GM12865 (cell line): ENCODE measurements at places on chromosomes 12 and 14.

DNA sequence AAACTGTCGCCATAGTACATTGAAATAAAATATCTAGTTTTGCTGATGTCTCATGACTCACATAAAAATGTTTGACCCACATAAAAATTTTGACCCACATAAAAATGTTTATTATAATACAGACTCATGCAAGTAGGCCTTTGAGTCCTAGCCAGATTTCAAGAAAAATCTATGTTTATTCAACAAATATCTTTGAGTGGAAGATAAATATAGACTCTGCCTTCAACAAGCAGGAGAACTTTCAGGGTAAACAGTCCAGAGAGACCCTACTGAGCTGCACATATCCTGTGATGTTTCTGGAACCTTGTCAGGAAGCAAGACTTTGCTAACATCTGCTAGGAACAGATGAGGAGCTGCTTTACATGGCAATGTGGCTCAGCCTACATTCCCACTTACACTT is 283.1 kb downstream of the MDGA2 start:
- no peak for DNase-seq

GRCh38 chr12:82207556-82207955 is 150.6 kb downstream of the CCDC59 start:
- DNase-seq = no peak

GRCh38 chr12:67698672-67699581 is 50.4 kb downstream of the DYRK2 start:
- peak; percentile 94 for DNase-seq

- DNase-seq = no peak
These were observed 65.6 kb downstream of the NTF3 start for GRCh38 chr12:5497329-5498053.
